ENCODE measurements at places on chromosomes 7 and 10.

DNA sequence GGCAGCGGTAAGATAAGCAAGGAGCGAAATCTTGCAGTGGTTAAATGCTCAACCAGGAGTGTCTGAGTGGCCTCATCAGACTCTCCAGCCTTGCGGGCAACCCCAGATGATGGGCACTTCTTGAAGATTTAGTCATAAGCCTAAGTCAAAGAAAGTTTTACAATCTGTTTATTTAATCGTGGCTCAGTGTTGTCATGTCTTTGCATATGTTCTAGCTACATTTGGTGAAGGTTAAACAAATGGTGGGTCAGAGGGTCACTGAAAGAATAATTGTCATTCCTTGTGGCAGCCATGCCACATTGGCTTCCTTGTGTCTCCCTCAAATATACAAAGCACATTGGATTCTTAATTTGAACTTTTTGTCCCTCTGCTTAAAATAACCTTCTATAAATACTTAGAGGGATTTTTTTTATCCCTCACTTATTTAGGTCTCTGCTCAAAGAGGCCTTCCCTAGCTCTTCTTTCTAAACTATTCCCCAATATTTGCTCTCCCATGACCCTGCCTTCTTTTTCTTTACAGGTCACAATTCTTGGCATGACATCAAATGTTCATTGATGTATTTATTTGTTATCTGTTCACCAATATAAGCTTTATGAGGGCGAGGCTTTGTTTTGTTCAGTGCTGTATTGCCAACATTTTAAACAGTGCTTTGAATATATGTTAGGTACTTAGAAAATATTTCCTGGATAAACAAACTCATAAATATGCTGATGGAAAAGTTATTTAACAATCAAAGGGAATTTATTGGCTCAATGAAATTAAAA is 68.7 kb downstream of the NEUROD6 start:
- no peak for DNase-seq

DNA sequence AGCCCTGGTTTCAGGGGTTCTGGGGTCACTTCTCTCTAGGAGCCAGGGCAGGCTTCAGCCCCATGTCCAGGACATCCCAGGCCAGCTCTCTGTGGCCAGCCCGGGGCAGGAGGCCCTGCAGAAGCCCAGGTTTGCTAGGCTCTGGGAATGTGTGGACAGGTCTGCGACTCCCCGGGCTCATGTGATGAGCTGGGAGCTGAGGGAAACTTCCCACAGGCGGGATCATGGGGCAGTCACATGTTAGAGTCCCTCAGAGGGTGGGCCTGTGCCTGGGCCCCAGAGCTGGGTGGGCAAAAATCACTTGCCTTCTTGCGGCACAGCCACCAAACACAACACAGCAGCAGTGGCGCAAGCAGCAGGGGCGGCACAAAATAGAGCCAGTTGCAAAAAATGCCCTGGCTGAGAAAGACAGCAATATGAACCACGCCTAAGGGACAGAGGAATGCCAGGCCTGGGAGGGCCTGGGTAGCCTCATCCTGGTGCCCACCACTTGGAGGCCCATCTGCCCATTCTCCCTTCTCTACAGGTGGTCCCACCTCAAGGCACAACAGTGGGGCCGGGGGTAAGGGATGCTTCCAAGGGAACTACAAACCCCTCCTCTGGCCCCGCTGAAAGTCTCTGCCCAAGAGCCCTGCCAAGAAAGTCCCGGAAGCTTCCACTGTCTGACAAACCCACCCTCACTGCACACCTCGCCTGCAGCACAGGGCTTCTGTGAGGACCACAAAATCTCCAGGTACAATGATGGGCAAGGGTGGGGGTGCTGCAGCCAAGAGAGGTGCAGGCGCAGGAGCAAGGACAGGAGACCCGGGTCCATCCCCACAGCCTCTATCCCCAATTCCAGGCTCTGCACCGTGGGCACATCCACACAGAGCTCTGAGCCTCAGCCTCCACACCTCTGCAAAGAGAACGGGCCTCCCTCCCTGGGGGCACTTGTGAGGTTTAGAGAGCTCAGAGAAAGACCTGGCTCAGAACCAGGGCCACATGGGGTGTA is 34.6 kb upstream of the ANTXRL start:
- no peak for DNase-seq

- DNase-seq: no peak
Observed at GRCh38 chr7:54788664-54789063, 29.7 kb upstream of the SEC61G start.

DNA sequence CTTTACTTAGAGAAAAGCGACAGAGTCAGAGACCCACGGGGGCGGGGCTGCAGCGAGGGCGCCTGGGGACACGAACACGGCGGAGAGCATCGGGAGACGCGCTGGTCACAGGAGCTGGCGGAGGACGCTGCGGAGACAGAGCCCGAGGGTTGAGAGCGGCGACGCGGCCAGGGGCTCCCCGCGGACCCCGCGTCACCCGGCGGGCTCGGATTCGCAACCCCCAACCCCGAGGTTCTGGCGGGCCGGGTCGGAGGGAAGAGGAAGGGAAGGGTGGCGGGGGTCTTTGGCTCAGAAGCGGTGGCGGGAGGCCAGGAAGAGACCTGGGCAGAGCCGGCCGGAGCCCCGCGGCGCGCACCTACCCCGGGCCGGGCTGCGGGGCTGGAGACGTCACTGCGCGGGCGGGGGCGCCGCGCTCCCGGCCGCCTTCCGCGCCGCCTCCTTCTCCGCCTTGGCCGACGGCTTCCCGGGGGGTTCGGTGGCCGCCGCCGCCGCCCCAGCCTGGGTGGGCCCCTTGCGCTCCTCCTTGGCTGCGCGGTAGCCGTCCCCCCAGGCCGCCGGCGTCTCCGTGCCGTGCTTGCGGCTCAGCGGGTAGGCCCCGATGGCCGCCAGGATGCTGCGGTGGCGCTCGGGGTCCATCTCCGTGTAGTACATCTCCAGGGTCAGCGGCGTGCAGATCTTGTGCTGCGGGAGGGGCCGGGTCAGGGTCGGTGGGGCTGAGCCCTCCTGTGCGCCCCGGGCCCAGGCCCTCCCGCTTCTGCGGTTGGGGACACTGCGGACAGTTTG is 11.1 kb downstream of the CALY start:
- no peak for DNase-seq

DNA sequence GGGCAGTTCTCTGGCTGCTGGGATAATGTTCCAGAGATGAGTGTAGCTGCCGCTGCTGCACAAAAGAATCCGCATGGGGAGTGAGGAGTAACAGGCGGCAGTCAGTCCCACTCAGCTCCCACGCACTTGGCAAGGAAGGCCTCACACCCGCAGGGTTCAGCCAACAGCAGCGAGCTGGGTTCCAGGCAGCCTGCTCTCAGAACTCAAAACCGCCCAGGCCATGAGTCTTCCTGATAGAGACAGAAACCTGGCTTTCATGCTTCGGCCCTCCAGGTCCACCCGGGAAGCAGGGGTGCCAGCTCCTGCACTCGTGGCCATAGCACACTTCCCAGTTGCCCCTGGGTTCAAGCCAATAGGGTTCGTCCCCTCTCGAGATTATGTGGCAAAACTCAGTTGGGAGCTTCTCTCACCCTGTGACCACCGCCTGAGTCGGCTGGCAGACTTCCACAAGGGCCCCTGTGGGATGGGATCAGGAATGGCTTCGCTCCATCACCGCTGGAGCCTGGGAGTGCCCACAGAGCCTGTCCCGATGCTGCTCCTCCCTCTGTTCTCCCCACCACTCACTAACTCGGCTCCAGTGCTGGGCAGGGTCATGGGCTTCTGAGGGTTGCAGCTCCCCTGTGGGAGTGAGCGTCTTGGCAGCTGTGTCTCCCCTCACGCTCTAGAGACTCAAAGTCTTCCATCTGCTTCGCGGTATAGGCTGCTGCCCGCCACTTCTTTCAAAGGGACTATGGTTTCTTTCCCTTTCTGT is 20.6 kb downstream of the CLRN3 start:
- no peak for DNase-seq

DNA sequence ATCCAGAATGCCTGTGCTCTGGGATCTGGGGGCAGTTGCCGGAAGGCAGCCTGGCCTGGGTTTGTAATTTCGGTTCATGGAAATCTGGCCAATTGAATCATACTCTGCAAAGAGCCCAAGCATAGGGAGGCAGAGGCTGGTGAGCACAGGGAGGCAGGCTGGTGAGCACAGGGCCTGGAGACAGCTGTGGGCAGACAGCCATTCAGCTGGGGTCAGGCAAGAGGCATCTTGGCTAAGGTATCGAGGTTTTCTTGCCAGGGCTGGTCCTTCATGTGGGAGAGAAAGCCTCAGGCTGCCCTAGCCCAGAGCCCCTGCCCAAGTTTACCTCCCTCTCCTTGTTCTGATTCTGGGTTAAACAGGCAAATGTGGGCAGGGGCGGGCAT is 63.7 kb upstream of the BAIAP2L1 start:
- no peak for DNase-seq

- DNase-seq: no peak
Observed at GRCh38 chr7:157898802-157899505, 562.1 kb downstream of the DNAJB6 start.

DNA sequence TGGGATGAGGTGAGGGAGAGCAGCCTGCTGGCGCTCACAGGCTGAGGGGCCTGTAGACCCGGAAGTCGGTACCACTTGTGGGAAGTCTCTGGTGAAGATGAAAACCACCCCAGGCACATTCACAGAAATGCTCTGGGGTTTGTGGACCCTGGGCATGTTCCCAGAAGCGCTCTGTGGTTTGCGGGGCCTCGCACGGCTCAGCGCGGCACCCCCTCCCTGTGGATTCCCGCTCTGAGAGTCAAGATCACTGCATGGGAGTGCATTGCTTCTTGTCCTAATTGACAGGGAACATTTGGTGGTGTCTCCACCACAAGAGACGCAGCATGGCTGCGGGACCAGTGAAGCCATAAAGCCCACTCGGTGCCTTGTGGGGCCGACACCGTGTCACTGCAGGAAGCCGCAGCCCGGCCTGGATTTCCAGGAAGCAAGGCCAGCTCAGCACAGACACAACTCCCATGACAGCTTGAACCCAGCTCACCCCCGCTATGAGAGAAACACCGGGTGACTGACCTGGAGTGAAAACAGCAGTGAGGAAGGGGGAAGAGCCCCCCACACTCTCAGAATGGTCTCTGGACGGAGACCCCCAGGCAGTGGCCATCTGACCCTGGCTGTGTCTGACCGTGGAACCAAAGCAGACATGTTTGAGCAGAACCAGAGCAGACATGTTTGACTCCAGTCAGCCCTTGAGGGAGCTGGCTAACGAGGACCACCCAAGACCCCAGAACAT is 157.2 kb downstream of the PTPRN2 start:
- DNase-seq: no peak
